ENCODE measurements at places on chromosomes 1 and 21.

- no peak for DNase-seq
Observed at GRCh38 chr21:33622253-33622652, 19.3 kb downstream of the CRYZL1 start.

DNA sequence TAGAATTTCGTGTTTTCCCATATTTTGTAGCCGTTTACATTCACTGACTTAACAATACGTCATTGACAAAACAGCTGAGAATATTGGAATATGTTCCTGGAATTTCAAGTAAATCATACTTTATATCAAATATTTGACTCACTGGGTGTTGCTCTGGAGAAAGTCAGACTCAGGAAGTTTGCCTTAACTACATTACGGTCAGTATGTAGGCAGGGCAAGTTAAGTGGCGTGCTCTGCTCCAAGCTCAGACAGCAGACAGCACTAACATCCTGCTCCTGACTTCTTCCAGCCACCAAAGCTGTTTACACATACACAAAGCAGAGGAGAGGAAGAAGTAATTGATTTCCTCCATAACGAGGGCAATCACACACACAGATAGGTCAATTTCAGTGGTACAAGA is 414.6 kb downstream of the LRRIQ3 start:
- no peak for DNase-seq

- no peak for DNase-seq
Observed at GRCh38 chr1:8408151-8408839, 90.4 kb downstream of the SLC45A1 start.

DNA sequence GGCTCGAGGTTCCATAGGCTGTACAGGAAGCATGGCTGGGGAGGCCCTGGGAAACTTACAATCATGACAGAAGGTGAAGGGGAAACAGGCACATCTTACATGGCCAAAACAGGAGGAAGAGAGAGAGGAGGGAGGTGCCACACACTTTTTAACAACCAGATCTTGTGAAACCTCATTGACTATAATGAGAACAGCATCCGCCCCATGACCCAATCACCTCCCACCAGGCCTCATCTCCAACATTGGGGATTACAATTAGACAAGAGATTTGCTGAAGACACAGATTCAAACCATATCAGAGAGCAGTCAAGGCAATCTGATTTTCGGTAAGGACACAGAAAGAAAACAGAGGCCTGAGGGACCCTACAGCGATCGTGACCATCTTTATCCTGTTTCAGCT is 41.7 kb downstream of the TNFRSF9 start:
- DNase-seq: no peak

GRCh38 chr1:238648751-238649150 is 737.6 kb upstream of the CHRM3 start:
- DNase-seq: no peak

DNA sequence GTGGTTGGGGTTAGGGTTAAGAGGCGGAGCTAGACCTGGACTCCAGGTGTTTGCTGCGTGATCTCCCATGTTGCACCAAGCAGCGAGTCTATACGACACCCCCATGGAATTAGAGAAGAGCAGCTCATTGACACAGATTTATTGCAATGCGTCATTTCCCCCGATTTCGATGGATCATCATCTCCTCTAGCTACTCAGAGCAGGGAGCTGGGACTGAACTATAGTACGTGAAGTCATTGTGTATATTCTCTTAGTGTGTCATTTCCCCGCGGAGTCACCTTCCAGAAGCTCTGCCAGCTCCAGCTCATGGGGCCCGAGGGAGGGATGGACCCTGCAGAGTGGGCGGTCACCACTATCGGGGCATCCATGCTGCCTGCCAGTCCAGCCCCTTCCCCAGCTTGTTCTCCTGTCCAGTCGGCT is 7.5 kb upstream of the C2CD2 start:
- DNase-seq: no peak

GRCh38 chr21:37675202-37675801 is 241.0 kb downstream of the KCNJ6 start:
- DNase-seq: peak; percentile 47

- no peak for DNase-seq
Observed at GRCh38 chr21:45853703-45854342, 127.7 kb upstream of the COL6A1 start.

GRCh38 chr1:197989058-197989457 is 71.9 kb downstream of the LHX9 start:
- no peak for DNase-seq

Data from stimulated activated CD4-positive, alpha-beta T cell treated with anti-CD3 and anti-CD28 coated beads, Interleukin-15, amount 100 ng/mL, for 1 hour (primary cell).